Neural crest cell (in vitro differentiated cells): ENCODE measurements at places on chromosomes 12 and 14. TPM values are rescaled to one million over a fixed set of nuclear protein-coding genes. Genes with fewer than 3 reads are reported as not detected.

Gene OTX2
- total RNA-seq, result 0.77 and 0.84 TPM in 2 replicates

Gene MYF6
- total RNA-seq, result not detected in 2 replicates

Gene IGF1
- total RNA-seq, result not detected in 2 replicates

Gene PXMP2
- 31.0 and 33.5 TPM in 2 replicates for total RNA-seq

Gene CFAP54
- 1.5 and 3.1 TPM in 2 replicates for total RNA-seq

DNA sequence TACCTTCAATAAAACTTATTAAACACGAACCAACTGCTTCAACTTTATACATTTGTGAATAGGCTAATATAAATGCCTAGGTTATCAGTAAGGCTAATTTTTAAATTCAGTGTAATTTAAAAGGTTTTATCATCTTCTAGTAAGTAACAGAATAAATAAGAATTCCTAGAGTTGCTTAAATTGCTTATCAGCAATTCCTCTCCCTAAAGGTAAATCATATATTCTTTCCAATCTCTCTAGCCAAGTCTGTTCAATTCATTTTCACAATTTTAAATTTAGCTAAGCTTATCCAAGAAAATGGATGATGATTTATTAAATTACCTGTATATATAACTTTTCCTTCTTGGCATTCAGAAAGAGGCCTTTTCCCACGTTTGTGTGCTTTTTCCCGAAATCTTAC lies 4.6 kb downstream of the PUS7L start:
- DNase-seq, result no peak

DNA sequence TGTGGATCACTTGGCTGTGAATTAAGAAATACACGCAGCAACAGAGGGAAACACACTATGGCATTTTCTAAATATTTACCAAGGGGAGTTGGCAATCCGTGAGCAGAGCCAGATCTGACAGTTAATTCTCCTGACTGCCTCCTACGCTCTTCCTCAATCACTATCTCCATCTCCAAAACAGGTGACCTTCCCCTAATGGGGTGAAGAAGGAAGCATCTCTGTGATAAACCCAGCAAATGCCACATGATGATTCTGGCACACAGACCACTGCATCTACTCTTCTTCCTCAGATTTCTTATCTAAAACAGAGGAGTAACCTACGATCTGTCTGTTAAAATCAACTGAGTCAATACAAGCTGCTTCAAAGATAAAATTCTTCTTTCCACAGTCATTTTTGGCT lies 4.4 kb downstream of the SPTB start:
- no peak for DNase-seq
